ENCODE measurements at places on chromosomes 4 and X.

GRCh38 chrX:23228454-23228853 lies 106.2 kb upstream of the PTCHD1 start:
- no peak for DNase-seq

- no peak for DNase-seq
Measured at GRCh38 chrX:128699716-128700285, 647.6 kb upstream of the ACTRT1 start.

GRCh38 chr4:61541459-61541858 lies 341.3 kb downstream of the ADGRL3 start:
- no peak for DNase-seq

- no peak for DNase-seq
Measured at GRCh38 chrX:78595901-78596502, 63.1 kb downstream of the RTL3 start.

- no peak for DNase-seq
Measured at GRCh38 chr4:32290102-32290501, 1569.9 kb downstream of the PCDH7 start.

DNA sequence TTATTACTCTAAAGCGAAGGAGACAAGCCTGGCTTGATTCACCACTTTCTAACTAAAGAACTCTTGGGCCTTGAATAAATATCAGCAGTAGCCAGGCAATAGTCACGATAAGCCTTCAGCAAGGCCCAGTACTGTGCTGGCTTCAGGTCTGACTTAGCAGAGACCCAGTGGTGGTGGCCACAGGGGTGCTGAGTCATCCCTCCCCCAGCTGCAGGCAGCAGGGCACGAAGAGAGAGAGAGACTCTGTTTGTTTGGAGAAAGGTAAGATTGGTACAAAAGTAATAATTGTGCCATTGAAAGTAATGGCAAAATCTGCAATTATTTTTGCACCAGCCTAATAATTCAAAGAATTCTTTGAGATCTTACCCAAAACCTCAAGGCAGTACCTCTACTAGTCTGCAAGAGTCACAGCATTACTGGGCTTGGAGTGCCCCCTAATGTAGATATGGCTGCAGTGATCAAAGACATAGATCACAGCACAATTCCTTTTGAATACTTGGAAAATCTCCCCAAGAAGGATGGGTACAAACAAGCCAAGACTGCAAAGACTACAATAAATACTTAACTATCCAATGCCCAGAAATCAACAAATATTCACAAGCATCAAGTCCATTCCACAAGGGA lies 159.5 kb upstream of the USP38 start:
- DNase-seq: no peak

Measured in NCI-H187 (cell line).